COR-L47 (cell line): ENCODE measurements at places on chromosomes 7 and 10.

DNA sequence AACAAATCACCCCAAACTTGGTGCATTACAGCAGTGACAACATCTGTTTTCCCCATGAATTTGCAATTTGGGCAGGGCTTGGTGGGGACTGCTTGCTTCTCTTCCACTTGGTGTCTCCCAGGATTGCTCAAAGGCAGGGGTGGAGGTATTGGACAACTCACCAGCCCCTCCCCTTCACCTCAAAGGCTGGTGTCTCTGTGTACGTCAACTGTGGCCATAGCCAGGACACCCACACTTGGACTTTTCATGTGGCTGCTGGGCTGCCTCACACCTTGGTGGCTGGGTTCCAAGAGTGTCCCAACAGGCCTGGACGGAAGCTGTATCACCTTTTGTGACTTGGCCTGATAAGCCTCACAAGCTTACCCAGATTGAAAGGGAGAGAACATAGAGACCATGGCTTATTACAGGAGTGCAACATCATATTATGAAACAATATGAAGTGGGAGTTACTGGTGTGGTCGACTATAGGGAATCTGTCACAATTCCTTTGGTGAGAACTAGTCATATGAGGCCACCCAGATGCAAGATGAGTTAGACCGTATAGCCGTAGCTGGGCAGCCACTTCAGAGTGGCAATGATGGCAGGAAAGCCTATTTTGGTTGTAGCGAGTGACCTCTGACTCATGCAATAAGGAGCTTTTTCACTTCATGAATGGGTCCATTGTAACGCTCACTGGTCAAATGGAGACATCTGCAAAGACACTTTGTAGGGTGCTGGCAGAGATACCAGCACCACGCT is 187.6 kb upstream of the ITGB1 start:
- DNase-seq = no peak

DNA sequence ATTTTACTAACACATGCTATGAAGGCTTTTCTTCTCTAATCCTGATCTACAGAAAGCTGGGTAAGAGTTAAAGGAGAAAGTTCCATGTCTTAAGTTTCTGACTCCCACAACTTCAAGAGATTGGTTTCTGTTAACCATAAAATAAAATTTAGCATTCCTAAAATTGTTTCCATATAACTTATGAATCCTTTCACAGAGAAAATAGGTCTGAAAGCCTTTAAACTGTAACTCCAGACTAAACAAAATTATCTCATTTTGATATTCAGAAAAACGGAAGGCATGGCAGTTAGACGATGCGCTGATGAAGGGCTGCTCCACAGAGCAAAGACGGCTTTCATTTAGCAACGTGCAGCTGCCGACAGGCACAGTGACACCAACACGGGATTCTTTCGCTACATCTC is 133.3 kb downstream of the SLC25A13 start:
- no peak for DNase-seq

DNA sequence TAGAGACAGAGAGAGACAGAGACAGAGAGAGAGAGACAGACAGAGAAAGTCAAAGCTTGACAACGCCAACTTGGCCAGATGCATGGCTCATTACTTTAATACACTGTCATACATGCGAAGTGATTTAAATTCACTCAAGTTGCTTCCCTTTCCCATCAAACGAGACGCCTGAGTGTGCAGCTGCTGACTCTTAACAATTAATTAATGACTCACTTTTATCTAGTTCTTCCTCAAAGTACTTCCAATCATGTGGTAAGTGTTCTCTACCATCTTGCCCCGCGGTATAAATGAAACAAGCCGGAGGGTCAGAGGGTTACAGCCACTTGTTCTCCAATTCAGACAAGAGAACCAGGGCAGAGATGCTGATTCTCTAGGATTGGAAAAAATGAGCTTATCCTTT is 90.8 kb downstream of the SFMBT2 start:
- no peak for DNase-seq

- DNase-seq = no peak
Observed at GRCh38 chr7:42105554-42106358, 131.3 kb downstream of the GLI3 start.

GRCh38 chr10:132916956-132917666 is 25.3 kb downstream of the CFAP46 start:
- no peak for DNase-seq
